Activated effector memory CD4-positive, alpha-beta T cell treated with Interleukin-2 at 50 U/mL for 16 hours (primary cell): ENCODE measurements at places on chromosomes 12 and 14.

GRCh38 chr12:72236071-72236705, 36.0 kb upstream of the TRHDE start:
- DNase-seq, result no peak

DNA sequence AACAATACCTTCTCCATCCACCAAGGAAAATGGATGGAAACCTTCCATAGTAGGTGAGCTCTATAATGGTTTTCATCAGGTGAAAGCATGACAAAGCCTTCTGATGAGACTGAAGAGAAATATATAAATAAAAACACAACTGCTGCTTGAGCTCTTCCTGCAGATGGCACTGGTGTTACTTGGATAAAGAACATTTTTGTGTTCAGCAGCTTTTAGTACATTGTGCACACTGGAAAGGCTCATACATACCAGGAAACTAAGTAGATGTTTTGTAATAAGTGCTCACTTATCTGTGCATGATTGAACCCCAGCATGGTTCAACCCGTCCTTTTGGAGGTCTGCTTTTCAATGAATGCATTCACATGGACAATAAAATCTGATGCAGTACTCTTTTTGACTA, 357.3 kb upstream of the MIS18BP1 start:
- no peak for DNase-seq

DNA sequence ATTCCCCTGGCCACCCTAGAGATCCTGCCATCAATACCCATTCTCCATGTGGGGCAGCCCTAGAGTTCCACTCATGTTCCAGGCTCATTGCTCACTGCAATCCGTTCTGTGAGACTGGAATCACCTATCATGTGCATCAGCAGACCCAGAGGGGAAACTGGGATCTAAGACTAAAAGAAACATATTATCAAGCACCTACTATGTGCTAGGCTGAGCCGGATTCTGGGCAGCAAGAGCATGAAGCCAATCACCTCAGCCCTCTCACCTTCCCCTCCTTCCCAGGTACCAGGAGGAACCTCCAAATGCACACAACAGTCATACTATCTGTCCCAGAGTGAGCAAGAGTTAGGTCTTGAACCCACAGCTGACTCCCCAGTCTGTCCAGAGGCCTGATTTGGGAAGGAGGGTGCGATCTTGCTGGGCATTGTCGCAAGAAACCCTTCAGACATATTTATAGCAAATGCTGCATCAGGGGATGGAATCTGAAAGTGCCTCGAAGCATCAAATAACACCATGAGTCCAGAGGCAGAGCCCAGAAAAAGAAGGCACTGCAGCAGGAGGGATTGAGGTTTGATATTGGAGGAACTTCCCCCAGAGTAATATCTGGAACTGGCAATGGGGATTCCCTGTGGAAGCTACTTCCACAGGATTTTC, 6.7 kb upstream of the CACNB3 start:
- no peak for DNase-seq

- DNase-seq, result no peak
Observed at GRCh38 chr12:57726151-57726883, 12.2 kb downstream of the AGAP2 start.

- no peak for DNase-seq
Observed at GRCh38 chr14:59154373-59154772, 34.1 kb upstream of the DAAM1 start.
